ENCODE measurements at places on chromosomes 12 and 14.

DNA sequence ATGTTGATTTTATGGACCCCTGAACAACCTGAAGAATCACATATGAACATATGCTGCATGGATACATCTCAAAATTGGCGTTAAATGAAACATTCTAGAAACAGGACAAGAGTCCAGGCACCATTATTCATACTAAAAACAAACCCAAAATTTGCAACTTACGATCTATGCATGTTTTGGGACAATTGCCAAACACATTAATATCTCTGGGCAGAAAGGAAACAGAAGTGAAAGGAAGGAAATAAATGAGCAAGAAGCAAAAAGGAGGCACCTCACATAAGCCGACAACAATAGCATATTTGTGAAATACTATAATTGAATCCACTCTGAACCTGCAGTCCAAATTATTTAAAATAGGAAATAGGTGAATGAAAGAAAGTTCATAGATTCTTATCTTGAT lies 1505.3 kb downstream of the AACS start:
- DNase-seq, result no peak

DNA sequence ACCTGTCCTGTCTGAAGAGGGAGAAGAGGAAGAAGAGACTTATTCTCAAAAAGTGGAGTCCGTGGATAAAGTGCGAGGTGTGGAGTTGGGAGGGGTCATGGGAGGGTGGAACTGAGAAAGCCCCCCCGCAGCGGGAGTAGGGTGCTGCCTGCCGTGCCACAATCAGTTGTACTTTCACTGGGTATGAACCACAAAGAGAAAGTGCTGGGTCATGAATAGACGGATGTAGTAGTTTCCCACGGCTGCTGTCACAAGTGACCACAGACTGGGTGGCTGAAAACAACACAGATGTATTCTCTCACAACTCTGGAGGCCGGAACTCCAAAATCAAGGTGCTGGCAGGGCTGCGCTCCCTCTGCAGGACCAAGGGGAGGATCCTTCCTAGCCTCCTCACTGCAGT lies 5.5 kb downstream of the DNAH10 start:
- DNase-seq, result no peak

GRCh38 chr12:33634544-33634943 lies 194.9 kb upstream of the SYT10 start:
- DNase-seq, result no peak

DNA sequence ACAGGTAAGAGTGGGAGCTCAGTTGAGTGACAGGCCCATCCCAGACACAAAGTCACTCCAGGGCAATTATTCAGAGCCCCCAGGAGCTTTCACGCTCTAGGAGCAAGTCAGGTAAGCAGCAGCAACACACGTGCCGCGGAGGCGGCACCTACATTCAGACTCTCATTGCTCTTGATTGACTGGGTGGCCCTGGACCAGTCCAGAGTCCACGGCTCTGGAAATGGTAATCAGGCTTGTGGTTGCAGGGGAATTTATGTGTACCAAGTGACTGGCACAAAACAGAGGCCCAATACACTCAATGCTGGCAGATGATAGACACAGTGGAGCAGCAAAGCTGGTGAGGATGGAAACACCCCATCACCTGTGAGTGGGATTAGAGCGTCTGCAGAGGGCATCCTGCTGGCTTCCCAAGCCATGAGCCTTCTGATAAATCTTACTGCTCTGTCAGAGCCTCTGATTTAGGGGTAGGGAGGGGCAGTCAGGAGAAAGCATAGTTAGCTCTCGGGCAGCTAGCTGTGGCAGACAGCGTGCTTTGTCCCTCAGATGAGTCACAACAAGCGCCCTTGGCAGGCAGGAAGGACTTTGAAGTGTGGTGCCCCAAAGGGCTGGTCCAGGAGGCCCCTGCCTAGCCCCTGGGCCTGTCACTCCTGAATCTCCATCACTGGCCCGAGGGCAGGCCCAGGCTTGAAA lies 344.7 kb downstream of the CACNA1C start:
- DNase-seq, result no peak

Data from left forelimb (tissue), 1 donor.